SJSA1 (cell line): ENCODE measurements at places on chromosomes 12 and 14. TPM values are rescaled to one million over a fixed set of nuclear protein-coding genes. Genes with fewer than 3 reads are reported as not detected.
A peak's percentile ranks its signal among the peaks of the same experiment; 100 is the strongest.

Gene CIROP
- not detected in 2 replicates for total RNA-seq

GRCh38 chr14:53538316-53538881 lies 385.3 kb upstream of the DDHD1 start:
- DNase-seq = no peak
- H3K4me3 ChIP-seq = no peak overlapping the region
- H3K27ac ChIP-seq = no peak overlapping the region
- no peaks in the 10 kb centered on the region for H3K36me3 ChIP-seq
- peaks cover 12% of the 10 kb centered on the region for H3K4me1 ChIP-seq

DNA sequence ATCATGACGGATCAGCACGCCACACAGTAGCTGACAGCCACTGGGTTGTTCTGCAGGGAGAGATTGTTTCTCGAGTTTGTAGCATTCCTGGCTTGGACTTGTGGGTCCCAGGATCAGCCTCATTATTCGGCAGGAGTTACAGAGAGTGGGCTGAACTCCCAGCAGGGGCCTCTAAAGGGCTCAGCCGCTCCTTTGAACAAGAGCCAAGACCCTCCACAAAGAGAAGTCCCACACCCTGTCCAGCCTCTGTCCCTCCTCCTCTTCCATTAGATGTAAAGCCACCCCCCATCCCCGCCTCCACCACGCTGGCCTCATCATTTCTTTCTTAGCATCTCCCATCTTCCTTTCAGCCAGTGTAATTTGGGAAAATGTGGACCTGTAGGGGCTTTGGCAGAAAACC lies 96.7 kb upstream of the HSPB8 start:
- no peaks in the 10 kb centered on the region for H3K4me1 ChIP-seq
- H3K36me3 ChIP-seq = no peaks in the 10 kb centered on the region
- H3K27me3 ChIP-seq = no peaks in the 10 kb centered on the region
- H3K27ac ChIP-seq = no peak overlapping the region
- DNase-seq = no peak
- no peak overlapping the region for H3K4me3 ChIP-seq

Gene MANSC4
- not detected in 2 replicates for total RNA-seq

Gene PKP2
- 28.6 and 29.9 TPM in 2 replicates for total RNA-seq

DNA sequence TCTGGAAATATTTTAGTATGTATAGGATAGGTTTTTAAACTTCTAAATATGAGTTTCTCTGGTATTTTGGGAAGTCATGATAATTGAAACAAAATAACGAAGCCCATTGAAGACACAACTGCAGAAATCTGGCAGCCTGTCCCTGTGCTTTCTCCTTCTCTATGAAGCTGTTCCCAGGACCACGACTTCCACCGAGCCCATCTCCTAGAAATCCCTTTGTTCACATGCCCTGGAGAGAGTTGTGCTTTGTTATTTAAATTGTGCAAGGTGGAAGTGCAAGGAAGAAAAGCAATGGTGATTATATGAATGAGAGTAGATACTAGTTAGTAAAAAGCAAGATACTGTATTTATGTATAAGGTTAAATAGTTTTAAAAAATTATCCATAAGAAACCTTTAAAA lies 32.2 kb downstream of the STK38L start:
- H3K27me3 ChIP-seq = no peaks in the 10 kb centered on the region
- no peak overlapping the region for H3K4me3 ChIP-seq
- no peak for DNase-seq
- H3K36me3 ChIP-seq = no peaks in the 10 kb centered on the region
- peaks cover 13% of the 10 kb centered on the region for H3K4me1 ChIP-seq

Gene SDR9C7
- total RNA-seq = not detected in 2 replicates

Gene ATP5MC2
- total RNA-seq = 273 and 358 TPM in 2 replicates

- no peak overlapping the region for H3K27ac ChIP-seq
- no peak for DNase-seq
- no peak overlapping the region for H3K4me3 ChIP-seq
- H3K27me3 ChIP-seq = no peaks in the 10 kb centered on the region
- H3K36me3 ChIP-seq = peaks cover 34% of the 10 kb centered on the region
Observed at GRCh38 chr14:74835645-74836250, 40.2 kb downstream of the PROX2 start.

DNA sequence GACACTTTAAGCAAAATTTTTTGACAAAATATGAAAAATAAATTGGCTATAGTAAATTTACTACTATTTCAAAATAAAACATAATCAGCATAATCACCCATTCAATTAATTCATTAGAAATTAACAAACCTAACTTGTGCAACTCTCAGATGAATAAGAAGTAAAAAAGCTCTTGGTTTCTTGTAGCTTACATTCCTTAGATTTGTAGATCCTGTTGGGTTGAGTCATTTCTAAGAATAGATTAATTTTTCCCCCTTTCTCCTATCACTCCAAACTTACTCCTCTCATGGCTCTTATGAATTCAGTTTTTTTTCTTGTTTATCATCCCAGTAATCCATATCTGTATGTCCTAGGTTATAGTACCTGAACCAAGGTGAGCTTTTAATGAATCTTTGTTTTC lies 230.9 kb upstream of the LRIG3 start:
- H3K27me3 ChIP-seq = no peaks in the 10 kb centered on the region
- H3K36me3 ChIP-seq = no peaks in the 10 kb centered on the region
- H3K27ac ChIP-seq = no peak overlapping the region
- no peak overlapping the region for H3K4me3 ChIP-seq
- peaks cover 21% of the 10 kb centered on the region for H3K4me1 ChIP-seq
- DNase-seq = peak; percentile 30

DNA sequence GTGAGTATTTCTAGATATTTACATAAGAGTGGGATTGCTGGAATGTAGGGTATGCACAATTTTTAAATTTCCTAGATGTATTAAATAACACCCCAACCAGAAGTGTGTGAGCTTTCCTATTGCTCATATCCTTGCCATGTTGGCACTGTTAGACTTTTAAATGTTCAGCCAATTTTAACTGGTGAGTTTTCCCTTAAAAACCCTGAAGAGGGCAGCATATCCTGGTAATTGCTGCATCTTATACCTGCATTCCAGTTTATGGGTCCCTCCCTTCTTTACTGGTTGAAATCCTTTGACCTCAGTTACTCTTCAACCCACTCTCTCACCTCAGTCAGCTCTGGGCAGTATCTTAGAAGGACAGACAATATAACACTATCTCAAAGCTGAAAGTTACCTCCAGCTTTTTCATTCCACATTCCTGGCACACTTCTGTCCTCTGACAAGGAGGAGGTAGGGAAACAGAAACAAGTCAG lies 270.6 kb downstream of the PAWR start:
- H3K4me1 ChIP-seq = peaks cover 68% of the 10 kb centered on the region
- no peaks in the 10 kb centered on the region for H3K36me3 ChIP-seq
- DNase-seq = peak; percentile 50
- H3K4me3 ChIP-seq = no peak overlapping the region

Gene IPO8
- total RNA-seq = 14.7 and 21.0 TPM in 2 replicates

Gene CLEC2B
- total RNA-seq = 70.8 and 96.8 TPM in 2 replicates

DNA sequence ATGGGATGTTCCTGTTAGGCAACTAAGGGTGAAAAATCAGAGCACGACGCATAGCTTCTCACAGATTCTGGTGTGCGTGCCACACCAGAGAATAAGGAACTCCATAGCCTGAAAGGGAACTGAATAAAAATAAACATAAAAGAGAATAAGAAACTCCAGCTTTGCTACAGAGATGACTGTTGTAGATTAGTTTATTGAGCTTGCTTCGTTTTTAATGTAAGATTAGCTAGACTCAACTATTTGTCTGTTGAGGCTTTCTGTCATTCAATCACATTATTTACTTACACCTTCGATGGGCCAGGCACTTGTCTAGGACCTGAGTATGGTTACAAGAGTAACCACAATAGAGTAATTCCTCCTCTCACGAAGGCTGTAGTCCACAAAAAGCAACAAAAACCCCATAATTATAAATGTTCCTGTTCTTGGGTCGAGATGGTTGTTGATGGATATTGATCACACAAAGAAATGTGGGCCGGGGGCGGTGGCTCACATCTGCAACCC lies 807 bp upstream of the ZCCHC8 start:
- H3K27ac ChIP-seq = peak overlapping the region; percentile 19
- H3K36me3 ChIP-seq = peaks cover 62% of the 10 kb centered on the region
- no peak overlapping the region; the same call in 1 of the 2 replicates for H3K4me3 ChIP-seq
- H3K4me1 ChIP-seq = peaks cover 28% of the 10 kb centered on the region

Gene VRK1
- 65.9 and 120 TPM in 2 replicates for total RNA-seq

- peaks cover 31% of the 10 kb centered on the region for H3K4me1 ChIP-seq
- H3K27ac ChIP-seq = no peak overlapping the region
- H3K36me3 ChIP-seq = no peaks in the 10 kb centered on the region
- H3K4me3 ChIP-seq = no peak overlapping the region
- no peak for DNase-seq
Observed at GRCh38 chr12:64995816-64996215, 125.3 kb downstream of the WIF1 start.

DNA sequence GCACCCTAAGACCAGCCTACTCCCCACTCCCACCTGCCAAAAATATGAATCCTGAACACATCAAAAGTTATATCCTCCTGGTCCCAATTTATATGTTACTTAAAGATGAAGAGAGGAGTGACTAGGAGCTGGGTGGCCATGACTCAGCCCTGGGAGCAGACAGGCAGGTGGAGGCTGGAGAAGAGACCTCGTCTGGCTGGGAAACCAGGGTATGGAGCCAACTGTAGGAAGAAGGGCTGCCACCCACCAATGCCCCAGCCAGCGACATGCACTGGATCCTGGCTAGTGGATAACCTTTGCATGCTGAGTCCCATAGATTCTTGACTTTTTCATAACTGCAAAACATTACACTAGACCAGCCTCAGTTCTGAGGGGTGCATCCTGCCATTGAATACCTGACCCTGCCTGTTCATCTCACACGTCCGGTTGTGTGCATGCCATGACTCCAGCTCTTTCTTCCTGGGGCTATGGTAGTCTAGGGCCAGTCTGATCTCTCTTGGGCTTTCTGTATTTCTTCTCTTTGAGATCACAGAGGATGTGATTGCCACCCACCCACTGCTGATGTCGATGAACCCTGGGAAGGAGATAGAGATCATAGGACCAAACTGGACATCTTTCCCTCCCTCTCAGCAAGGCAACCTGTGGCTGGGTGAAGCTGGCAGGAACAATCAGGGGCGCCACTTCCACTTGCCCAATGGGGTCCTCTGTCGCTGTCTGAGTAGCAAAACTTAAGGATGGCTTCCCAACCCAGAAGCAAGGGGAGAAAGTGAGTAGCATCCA lies 69.6 kb upstream of the DDX11 start:
- peaks cover 77% of the 10 kb centered on the region for H3K4me1 ChIP-seq
- DNase-seq = peak; percentile 23
- H3K36me3 ChIP-seq = no peaks in the 10 kb centered on the region
- H3K27ac ChIP-seq = no peak overlapping the region
- H3K4me3 ChIP-seq = no peak overlapping the region

DNA sequence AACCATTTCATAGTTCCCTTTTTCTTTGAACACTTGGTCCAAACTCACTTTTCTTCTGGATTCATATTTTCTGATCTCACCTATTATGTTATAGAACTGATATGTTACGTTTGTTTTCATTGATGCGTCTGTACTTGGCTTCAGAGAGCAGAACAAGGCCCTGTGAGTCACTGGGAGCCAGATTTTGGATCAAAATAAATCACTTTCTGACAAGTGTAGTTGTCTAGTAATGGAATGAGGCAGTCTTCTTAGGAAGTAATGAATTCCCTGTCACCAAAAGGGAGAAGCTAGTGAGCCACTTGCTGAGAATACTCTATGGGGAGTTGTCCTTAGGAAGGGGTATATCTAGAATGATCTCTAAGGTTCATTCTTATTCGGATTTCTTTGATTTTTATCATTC lies 10.2 kb downstream of the BICD1 start:
- H3K4me1 ChIP-seq = peaks cover 36% of the 10 kb centered on the region
- H3K27ac ChIP-seq = peak overlapping the region; percentile 50
- no peaks in the 10 kb centered on the region for H3K27me3 ChIP-seq
- no peak overlapping the region for H3K4me3 ChIP-seq
- peaks cover 17% of the 10 kb centered on the region; the same call in 1 of the 2 replicates for H3K36me3 ChIP-seq
- DNase-seq = peak; percentile 32

Gene MSI1
- total RNA-seq = not detected in 2 replicates

Gene HSP90AA1
- total RNA-seq = 367 and 670 TPM in 2 replicates

GRCh38 chr12:89358805-89359204 lies 6.5 kb upstream of the DUSP6 start:
- H3K4me1 ChIP-seq = peaks cover 14% of the 10 kb centered on the region
- no peak for DNase-seq
- no peak overlapping the region for H3K4me3 ChIP-seq
- H3K36me3 ChIP-seq = peaks cover 12% of the 10 kb centered on the region

- H3K27me3 ChIP-seq = peaks cover 26% of the 10 kb centered on the region
- DNase-seq = peak; percentile 32
- H3K4me3 ChIP-seq = no peak overlapping the region
- peaks cover 7% of the 10 kb centered on the region for H3K4me1 ChIP-seq
- H3K36me3 ChIP-seq = peaks cover 26% of the 10 kb centered on the region
- no peak overlapping the region for H3K27ac ChIP-seq
Observed at GRCh38 chr12:49098035-49098451, 3.4 kb upstream of the DHH start.

Gene SCNN1A
- 0.18 and 4.7 TPM in 2 replicates for total RNA-seq

- peaks cover 4% of the 10 kb centered on the region for H3K4me1 ChIP-seq
- no peaks in the 10 kb centered on the region for H3K27me3 ChIP-seq
- H3K27ac ChIP-seq = no peak overlapping the region; the same call in 1 of the 2 replicates
- no peak overlapping the region for H3K4me3 ChIP-seq
- no peaks in the 10 kb centered on the region for H3K36me3 ChIP-seq
- DNase-seq = peak; percentile 59
Observed at GRCh38 chr12:102215992-102216691, 18.5 kb upstream of the PMCH start.

DNA sequence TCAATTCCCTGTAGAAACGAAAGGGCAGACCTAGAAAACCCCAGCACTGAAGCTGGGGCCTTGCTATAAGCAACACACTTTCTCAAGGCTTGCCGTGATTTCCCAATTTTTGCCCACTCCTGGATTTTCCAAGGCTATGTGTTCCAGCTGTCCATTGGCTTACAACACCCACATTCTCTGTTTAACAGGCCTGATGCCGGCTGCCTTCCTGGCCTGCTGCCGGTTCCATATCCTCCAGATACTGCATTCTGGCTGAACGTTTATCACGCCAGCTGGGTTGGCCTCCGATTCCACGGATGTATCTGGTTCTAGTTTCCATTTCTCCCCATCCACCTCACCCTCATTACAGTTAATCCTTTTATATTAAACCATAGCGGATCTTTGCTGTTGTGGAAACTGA lies 2.0 kb upstream of the PCNX1 start:
- H3K4me3 ChIP-seq = no peak overlapping the region
- H3K4me1 ChIP-seq = peaks cover 40% of the 10 kb centered on the region
- no peak overlapping the region for H3K27ac ChIP-seq

Gene AGAP2
- 0.78 and 0.89 TPM in 2 replicates for total RNA-seq

DNA sequence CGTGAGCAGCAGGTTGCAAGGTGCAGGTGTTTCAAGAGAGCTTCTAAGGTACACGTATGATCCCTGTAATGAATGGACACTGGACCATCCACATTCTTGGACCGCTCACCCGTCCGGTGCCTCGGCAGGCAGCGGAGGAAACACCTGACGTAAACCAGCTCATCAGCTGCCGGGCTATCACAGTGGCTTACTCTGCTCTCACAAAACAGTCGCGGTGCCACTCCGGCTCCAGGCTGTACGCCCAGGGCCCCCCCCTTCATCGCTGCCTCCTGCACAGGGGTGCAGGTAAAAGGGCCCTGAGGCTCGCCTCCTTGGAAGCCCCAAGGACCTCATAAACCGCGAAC lies 436 bp downstream of the VPS33A start:
- peaks cover 15% of the 10 kb centered on the region for H3K36me3 ChIP-seq
- H3K4me1 ChIP-seq = no peaks in the 10 kb centered on the region
- no peaks in the 10 kb centered on the region for H3K27me3 ChIP-seq
- no peak for DNase-seq
